Activated CD4-positive, alpha-beta T cell treated with anti-CD3 and anti-CD28 coated beads, Interleukin-2, amount 10 ng/mL, durations not matched to agents 7 days and 5 days (primary cell): ENCODE measurements at places on chromosomes 13 and 19. TPM values are rescaled to one million over a fixed set of nuclear protein-coding genes. Genes with fewer than 3 reads are reported as not detected.

Gene TTC9B
- total RNA-seq, result not detected

Gene C19orf33
- not detected for total RNA-seq

Gene ZNF426
- total RNA-seq, result 12.7 TPM

Gene IGFL3
- not detected for total RNA-seq

Gene ZNF221
- 1.0 TPM for total RNA-seq

Gene RFPL4A
- not detected for total RNA-seq
